ENCODE measurements at places on chromosomes 11 and 22.

DNA sequence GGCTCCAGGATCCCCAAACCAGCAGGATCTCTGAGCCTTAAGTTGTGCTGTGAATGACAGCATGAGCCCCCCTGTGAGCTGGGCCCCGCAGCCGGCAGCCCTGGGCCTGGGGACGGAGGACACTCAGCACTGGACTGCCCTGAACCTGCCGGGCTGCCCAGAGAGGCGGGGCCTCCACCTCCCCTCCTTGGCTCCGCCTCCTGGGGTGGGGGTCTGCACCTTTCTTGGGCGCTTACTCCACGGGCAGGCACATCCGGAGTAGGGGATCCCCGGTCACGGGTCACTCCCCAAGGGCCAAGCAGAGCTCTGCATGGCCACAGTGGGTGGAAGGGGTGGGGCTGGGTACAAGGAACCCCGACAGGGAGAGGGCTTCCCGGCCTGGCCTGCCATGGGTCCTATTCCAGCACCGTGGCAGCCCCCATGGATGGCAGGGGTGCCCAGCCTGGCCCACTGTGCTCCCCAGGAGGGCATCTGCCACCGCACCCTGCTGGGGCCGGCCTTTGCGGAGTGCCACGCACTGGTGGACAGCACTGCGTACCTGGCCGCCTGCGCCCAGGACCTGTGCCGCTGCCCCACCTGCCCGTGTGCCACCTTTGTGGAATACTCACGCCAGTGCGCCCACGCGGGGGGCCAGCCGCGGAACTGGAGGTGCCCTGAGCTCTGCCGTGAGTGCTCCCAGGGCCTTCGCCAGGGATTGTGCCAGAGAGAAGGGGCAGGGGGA is 5.4 kb downstream of the MUC5B start:
- no peak for DNase-seq

- DNase-seq, result no peak
Observed at GRCh38 chr11:119680541-119681360, 48.2 kb downstream of the NECTIN1 start.

DNA sequence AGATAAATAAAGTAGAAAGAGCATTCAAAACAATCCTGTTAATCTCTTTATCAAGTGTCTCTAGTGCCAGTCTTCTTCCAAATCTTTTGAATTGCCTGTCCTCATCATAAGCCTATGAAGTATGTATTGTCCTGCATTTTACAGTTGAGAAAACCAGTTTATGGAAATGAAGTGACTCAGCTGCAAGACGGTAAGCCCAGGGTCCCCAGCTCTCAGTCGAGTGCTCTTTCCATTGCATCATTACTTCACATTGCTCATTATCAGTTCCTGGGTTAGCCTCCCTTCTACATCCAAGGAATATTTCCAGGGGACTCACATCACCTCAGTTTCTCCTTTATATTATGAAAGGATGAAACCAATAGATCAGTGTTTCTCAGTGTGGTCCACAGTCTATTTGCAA is 9.1 kb upstream of the P4HA3 start:
- DNase-seq, result no peak

DNA sequence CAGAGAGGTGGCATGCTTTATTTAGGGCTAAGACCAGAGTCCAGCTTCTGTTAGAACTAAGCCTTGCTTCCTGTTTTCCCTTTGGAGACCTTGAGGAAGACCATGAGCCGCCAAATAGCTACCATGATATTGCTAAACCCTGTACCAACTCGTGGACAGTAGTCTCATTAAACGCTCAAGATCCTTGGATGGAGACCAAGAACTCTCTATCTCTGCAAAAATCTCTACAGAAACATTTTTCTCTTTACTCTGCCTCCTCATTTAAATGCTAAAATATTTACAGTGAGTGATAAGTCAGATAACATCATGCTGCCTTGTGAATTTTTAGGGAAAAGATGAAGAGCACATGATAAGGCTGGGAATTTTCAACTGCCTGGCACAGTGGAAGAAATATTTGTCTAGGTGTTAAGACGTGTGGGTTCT is 197.8 kb downstream of the MAML2 start:
- no peak for DNase-seq

DNA sequence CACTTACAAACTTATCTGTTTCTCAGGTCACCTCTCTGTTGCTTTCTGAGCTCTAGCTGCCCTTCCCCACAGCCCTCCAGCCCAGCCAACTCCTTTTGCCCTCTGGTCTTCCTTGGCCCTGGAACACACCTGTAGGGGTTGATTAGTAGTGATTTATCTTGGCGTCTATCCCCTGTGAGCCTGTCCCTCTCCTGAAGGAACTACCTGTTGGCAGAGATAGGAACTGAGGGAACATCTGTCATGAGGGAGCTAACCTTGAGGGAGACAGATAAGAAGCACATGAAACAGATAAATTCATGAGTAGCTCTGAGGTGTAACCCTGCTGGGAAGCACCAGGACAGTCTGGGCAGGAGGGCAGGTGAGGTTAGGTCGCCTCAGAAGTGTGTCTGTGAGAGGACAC is 38.9 kb downstream of the CABIN1 start:
- no peak for DNase-seq

DNA sequence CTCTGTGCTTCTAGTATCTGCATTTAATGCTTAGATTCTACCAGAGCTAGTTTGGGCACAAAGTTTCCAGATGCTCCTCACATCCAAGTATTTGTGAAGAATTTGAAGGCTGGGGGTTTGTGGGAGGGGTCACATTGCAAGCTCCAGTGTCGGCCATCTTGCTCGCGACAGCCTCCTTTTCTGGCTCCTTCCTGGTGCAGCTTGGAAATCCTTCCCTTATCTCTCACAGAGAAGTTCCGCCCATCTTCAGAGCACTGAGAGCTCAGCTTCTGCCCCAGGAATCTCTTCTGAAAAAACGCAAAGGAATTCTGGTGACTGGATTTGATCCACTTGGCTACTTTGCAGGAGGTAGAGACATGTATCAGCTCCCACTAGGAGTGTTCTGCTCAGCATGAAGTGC is 497.5 kb downstream of the TBC1D22A start:
- DNase-seq, result no peak

DNA sequence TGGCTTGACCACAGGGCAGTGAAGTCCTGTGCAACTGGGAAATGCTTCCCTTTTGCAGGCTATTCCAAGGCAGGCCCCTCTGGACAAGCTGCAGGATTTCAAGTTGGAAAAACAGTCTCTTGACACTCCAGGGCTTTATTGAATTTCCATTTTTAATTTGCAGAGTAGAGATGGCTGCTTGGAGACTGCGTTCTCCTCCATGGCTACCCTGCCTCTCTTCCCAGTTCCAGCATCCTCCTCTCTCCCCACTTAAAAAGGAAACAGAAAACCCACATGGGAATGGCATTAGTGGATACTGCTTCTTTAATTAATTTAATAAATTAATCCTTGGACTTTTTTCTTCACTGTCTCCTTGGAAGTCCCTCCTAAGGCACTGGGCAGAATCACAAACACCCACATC is 115.6 kb downstream of the DSCAML1 start:
- DNase-seq, result no peak

DNA sequence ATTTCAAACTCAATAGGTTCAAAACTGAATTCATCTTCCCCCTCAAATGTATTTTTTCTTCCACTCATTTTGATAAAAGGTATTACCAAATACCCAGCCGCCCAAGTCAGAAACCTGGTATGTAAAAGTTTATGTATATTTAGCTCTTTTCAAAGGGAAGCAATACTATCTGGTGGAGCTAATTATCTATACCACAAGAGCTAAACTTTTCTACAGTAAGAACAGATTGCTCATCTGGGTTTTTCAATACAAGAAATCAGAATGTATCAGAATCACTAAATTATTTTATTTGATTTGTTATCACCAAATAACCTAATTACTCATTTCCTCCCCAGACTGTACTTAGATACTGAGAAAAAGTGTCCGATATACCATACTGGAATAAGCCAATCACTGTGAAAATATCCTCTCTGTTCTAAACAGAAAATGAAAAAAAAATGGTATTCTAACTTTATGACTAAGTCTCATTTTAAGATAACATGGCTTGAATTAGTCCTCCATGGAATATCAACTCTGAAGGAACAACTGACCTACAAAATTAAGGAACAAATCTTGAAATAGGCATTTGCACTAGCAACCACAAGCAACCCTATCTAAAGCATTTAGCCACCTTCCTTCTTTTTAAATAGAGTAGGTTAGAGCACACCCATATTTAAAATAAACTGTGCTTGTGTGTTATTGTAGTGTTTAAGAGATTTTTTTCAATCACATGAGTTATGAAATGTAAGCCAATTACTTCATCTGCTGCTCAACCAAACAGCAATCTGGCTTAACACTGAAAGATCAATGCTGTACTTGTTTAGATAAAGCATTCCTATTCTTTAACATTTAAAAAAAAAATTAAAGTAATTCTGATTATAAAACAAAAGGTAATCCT is 35.0 kb downstream of the RDX start:
- no peak for DNase-seq

GRCh38 chr11:10920205-10920604 is 62.4 kb upstream of the ZBED5 start:
- no peak for DNase-seq

DNA sequence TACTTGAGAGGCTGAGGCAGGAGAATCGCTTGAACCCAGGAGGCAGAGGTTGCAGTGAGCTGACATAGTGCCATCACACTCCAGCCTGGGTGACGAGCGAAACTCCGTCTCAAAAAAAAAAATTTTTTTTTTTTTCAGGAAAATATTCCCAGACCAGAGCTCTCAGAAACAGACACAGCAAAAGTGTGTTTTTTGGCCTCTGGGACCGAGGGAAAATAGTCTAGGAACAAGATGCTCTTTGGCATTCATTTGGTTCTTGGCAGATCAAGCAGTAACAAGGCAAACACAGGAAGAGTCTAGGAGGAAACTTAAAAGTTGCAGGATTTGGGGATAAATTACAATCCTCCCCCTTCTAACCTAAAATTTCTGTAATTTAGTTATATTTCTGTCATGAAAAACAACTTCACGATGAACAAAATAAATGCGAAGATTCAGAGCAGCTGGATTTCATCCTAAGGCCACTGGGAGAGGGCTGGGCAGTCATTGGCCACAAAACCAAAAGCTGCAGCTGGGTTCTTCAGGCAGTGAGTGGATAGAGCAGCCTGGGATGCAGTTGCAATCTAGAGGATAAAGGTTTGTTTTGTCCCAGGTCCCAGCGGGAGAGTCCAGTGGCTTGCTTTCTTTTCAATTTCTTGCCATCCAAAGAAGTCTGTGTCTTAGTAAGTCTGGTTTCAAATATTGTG is 19.7 kb downstream of the ATG16L2 start:
- DNase-seq, result no peak

- DNase-seq, result no peak
Observed at GRCh38 chr22:22578702-22579424, 19.8 kb upstream of the PRAME start.

GRCh38 chr22:29450222-29450621 is 11.8 kb downstream of the RFPL1 start:
- DNase-seq, result no peak

GRCh38 chr11:119469506-119469905 is 46.5 kb upstream of the THY1 start:
- DNase-seq, result no peak

- DNase-seq, result no peak
Observed at GRCh38 chr22:37062376-37062675, 10.8 kb downstream of the KCTD17 start.

GRCh38 chr11:57320067-57320718 is 4.6 kb downstream of the TNKS1BP1 start:
- no peak for DNase-seq

DNA sequence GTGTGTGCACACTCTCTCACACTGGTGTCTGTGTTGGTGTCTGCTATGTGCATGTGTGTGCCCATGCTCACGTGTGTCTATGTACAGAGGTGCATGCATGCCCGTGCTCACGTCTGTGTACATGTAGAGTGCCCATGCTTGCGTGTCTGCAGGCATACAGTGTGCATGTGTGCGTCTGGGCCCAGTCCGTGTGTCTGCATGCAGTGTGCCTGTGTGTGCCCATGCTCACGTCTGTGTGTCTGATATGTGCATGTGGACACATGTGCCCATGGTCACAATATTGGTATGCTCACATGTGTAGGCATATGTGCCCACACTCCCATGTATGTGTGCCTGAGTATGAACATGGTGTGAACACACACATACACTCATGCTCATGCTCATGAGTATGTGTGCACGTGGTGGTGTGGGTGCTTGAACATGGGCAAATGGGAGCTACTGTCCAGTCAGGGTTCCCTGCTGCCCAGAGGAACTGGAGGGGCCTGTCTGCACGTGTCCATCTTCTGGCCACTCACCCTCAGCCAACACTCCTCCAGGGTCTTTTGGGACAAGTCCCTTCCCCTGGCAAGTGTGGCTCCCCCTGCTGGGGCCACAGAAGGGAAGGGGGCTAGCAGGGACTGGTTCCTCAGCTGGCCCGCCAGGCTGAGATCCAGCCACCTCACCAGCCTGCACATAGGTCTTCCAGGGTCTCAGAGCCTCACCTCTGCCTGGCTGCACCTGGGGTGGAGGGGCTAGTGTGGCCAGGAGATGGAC is 7.3 kb upstream of the TBX1 start:
- no peak for DNase-seq

- DNase-seq, result no peak
Observed at GRCh38 chr11:8586805-8587204, 7.2 kb downstream of the STK33 start.

DNA sequence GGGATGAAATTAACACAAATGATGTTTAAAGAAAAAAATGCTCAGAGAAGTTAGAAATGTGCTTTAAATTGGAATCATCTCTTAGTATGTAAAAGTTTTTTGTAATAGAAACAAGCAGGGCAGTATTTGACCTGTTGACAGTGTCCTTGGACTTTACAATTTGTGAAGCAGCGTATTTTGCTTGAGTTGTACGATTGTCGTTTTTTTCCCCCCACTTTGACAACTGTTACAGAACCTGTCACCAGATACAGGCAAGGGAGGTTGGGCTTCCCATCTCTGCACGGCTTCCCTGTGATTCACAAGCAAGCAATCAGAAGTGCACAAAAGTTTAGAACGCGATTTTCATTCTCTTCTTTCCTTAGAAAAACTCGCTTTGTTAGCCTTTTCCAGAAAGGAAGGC is 8.9 kb downstream of the PPARA start:
- no peak for DNase-seq

- no peak for DNase-seq
Observed at GRCh38 chr11:2701898-2702434, 2.2 kb upstream of the KCNQ1OT1 start.

DNA sequence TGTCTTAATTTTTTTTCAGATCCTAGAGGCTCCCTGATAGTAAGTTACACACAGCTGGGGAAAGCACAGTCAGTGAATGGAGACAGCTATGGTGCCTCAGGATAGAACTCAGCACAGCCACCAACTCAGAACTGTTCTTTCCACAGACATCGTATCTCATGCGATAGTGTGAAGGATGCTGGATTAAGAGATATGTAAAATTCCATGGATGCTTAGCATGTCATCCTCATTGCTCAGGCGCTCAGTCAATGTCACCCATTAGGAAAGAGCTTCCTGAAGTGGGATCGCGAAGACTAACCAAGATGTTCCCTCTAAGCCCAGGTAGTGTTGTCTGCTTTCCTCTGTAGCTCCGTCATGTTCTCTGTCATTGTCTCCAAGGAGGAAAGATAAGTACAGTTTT is 1000.4 kb downstream of the OPCML start:
- DNase-seq, result no peak

GRCh38 chr22:29738118-29738815 is 18.5 kb downstream of the CABP7 start:
- no peak for DNase-seq

GRCh38 chr11:94424662-94425061 is 23.4 kb upstream of the GPR83 start:
- no peak for DNase-seq

- no peak for DNase-seq
Observed at GRCh38 chr11:35321532-35322317, 97.6 kb downstream of the SLC1A2 start.

Measured in activated naive CD8-positive, alpha-beta T cell treated with anti-CD3 and anti-CD28 coated beads, Interleukin-2, amount 50 U/mL, for 16 hours (primary cell).